ENCODE measurements at places on chromosomes 5 and 9. TPM values are rescaled to one million over a fixed set of nuclear protein-coding genes. Genes with fewer than 3 reads are reported as not detected.

- no peak for DNase-seq
These were observed 68.9 kb downstream of the SH3RF2 start for GRCh38 chr5:146005264-146005663.

- peak; percentile 100 for DNase-seq
These were observed 100.6 kb downstream of the ANGPTL2 start for GRCh38 chr9:127021664-127022363.

DNA sequence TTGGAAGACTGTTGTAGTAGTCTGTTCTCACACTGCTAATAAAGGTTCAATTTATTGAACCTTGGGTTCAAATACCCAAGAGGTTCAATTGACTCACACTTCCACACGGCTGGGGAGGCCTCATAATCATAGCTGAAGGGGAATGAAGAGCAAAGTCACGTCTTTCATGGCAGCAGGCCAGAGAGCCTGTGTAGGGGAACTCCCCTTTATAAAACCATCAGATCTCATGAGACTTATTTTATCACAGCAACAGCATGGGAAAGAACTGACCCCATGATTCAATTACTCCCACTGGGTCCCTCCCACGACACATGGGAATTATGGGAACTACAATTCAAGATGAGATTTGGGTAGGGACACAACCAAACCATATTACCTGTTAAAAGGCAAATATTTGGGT is 268.2 kb downstream of the TMEM167A start:
- DNase-seq, result no peak

- no peak for DNase-seq
These were observed 112.3 kb downstream of the DPYSL3 start for GRCh38 chr5:147397616-147398015.

DNA sequence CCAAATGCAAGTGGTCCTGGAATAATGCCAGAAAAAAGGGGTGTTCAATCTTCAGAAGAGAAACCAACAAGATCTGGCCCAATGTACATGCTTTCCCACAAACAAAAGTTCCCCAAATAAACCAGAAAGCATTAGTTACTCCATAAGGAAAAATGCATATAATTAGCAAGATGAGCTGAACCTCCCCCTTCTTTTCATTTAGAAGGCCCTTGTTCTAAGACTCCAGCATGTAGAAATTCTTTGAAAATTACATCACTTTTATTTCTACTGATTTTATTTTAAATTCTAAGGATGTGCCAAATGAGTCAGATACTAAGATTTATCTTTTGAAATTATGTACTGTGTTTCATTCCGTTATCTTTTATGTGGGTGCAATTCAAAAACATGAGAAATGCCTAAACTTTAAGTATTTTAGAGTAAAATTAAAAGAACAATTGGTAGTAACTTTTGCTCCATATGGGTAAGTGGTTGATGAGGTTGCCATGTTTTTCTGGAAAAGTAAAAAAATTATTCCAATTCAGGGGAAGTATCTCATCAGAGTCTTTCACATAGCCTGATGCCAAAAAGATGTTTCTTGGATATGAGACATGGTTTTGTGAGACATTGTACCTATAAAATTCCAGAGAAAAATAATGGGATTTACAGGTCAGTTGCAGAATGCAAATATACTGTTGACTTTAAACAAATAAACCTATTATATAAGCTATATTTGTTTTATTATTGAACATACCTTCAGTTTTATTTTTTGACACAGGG is 106.5 kb upstream of the CCDC112 start:
- peak; percentile 78 for DNase-seq

- DNase-seq, result peak; percentile 81
These were observed 129.6 kb upstream of the CNTLN start for GRCh38 chr9:17005056-17005823.

- peak; percentile 39 for DNase-seq
These were observed at the start of gene DAB2IP for GRCh38 chr9:121651295-121652020. TSS of gene DAB2IP (plus strand) at chr9:121651634. CDS start at chr9:121651776, 142 bp downstream.

GRCh38 chr5:14178671-14179211 is 35.6 kb downstream of the TRIO start:
- DNase-seq, result peak; percentile 95

LMX1B gene
- total RNA-seq, result not detected

ERP44 gene
- total RNA-seq, result 16.1 TPM

All from IMR-90 (cell line).